Activated T-helper 17 cell treated with anti-CD3 and anti-CD28 coated beads, Interleukin-2, amount 50 U/mL, for 72 hours (primary cell): ENCODE measurements at places on chromosomes 13 and 19.
A peak's percentile ranks its signal among the peaks of the same experiment; 100 is the strongest.

GRCh38 chr13:28246891-28247290 is 108.5 kb downstream of the PAN3 start:
- ATAC-seq, result no peak

DNA sequence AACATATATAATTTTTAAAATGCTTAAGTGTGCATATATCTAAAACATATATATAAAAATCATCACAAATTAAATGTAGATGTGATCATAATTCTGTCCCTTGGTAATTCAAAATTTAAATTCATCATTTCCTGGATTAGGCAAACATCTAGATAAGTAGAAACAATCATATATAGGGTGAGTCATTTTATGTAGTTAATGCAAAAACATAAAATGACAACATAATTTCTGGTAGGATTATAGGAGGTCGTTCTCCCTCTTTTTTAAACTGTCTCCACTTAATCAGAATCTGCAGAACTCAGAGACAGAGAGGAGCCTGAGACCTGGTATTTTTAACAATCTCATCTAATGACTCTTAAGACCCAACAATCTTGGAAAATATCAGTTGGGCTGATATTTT is 333.4 kb downstream of the KCTD12 start:
- ATAC-seq, result no peak

GRCh38 chr19:52094526-52095130 is 937 bp downstream of the ZNF841 start:
- no peak for ATAC-seq

DNA sequence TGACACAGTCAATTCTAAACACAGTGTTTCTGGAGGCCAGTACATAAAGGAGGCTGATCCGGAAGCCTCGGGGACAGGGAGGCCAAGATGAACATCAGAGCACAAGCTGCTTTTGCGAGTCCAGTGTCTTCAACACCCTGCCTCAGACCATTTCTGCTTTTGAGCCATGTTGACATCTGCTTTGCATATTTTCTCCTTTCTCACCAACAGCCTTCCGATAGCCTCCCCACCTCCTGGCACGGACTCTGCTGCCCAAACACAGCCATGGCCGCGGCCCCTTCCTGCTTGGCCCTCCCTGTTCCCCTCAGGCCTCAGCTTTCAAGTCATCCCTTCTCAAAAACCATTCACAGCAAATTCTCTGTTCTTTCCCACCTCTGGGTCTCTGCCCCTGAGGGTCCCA is 3.6 kb downstream of the LRRC25 start:
- ATAC-seq, result no peak

GRCh38 chr13:52651897-52652195 is 790 bp upstream of the SUGT1 start:
- peak; percentile 38 for ATAC-seq

- peak; percentile 57 for ATAC-seq
Measured at GRCh38 chr19:343941-344624, 513 bp downstream of the MIER2 start.
